ENCODE measurements at places on chromosomes 12 and 14.

GRCh38 chr12:452667-453210 lies 7.0 kb upstream of the B4GALNT3 start:
- no peak for DNase-seq

DNA sequence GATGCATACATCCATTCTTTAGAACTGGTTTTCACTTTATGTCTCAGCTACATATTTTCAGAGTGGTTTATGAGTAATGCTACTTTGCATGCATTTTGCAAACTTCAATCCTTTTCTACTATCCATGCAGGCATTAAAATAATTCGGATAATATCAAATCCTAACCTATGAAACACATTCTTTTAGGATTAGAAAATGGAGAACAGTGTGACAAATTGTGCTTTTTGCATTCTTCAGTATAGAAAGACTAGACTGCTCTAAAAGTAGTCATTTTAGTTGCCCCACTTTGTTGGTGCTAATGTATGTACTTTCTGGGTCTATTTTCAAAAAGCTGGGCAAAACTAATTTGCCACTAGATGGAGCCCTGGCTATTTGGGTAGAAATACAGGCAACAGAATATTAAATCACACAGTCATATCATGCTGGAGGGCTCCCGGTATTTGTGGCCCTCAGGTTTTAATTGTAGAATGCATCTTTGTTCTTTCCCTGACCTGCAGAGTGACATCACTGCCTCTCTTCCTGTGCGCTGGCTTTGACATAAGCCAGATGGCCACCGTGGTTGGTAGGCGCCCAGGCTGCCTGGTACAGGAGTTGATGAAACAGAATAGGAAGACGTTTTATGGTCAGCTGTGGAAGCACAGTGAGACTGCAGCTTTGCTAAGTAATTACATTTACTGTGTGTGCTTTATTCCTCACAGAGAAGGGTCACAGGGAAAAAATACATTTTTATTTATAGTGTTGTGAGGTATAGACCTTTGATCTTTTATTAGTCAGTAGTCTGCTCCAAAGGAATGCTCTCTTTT lies 28.1 kb downstream of the MSRB3 start:
- peak; percentile 32 for DNase-seq

DNA sequence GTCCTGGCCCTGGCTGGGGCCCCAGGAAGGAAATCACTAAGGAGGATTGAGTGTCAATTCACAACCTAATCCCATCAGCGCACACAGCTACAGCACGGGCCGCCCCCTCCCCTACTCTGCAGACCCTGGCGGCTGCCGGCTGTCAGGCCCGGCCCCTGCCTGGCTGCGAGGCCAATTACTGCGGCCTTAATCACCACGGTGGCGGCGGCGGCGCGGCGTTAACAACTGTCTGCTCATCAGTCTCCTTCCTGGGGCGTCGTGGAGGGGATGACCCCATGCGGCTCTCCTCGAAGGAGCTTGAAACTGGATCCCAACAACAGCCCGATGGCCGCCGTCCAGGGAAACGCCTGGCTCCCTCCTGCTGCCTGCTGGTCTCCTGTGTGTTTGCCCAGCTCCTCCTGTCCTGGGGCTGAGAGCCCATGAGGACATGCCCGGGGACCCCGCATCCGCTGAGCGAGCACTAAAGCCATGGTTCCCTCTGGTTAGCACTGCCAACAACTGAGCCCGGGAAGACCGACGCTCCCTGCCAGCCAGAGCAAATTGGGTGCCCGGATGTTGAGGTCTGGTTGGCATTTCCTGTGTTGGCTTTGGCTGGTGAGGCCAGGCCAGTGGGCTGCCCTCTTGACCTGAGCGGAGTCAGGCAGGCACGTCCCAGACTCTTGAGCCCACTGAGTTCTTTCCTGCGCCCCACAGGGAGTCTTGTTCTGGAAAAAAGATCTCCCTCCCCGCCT lies 21.8 kb upstream of the EIF2B2 start:
- DNase-seq: peak; percentile 5

DNA sequence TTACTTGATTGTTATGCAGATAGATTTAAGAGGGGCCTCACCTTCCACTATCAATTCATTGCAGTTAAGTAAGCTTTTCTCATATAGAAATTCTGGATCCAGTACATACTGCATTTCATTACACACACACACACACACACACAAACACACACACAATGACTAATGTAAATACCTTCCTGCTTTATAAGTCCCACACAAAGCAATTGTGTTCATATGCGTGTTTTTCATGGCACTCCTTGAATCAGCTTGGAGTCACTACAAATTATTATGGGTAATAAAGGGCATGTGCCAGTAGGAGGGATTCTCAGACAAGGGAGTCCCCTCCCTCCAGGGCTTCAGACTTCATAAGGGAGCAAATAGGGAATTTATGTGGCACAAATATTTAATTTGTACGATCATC lies 4.5 kb downstream of the MIPOL1 start:
- DNase-seq: no peak

DNA sequence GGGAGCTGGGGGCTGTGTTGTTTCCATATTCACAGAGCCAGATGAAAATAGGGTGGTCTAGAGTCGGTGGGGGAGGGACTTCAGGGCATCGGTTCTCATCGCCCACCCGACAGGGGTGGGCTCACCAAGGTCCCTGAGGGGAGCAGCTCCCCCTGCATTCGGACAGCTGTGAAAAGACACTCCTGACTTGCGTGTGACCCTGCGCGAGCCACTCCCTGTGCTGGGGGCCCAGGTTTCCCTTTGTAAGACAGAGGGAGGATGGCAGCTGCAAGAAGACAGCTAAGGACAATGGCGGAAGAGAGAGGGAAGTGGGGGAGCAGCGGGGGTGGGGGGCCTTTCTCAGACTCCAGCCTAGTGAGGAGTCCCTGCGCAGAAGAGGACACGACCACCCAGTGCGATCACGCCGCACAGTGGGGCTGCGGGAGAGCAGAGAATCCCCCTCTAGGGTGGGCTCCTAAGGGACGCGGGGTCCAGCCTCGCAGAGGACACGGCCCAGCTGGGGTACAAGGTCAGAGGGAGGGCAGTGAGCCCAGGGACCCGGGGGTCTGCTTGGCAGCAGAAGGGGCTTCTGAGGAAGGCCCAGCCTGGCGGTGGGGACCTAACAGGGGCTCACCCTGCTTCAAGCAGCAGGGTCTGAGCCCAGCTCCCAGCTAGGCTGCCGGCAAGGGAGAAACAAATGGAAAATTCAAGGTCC lies 326.9 kb upstream of the DIO3 start:
- DNase-seq: no peak

GRCh38 chr12:70686907-70687306 lies 49.7 kb upstream of the PTPRB start:
- no peak for DNase-seq

- DNase-seq: no peak
Measured at GRCh38 chr14:93772263-93772662, 16.0 kb downstream of the PRIMA1 start.

GRCh38 chr14:20866194-20866593 lies 25.0 kb upstream of the RNASE3 start:
- no peak for DNase-seq
